ENCODE measurements at places on chromosomes 2 and 18.

DNA sequence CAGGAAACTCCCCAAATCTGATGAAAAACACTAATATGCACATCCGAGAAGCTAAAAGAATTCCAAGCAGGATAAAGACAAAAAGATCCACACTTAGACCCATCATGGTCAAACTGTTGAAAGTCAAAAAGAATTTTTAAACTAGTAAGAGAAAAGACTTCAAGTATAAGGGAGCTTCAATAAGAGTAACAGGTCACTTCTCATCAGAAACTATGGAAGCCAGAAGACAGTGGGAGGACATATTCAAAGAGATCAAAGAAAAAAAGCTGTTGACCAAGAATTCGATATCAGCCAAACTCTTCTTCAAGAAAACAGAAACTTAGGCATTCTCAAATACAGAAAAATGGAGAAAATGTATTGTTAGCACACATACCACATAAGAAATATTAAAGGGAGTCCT is 50.4 kb downstream of the ZC3H8 start:
- peak; percentile 9 for DNase-seq

GRCh38 chr2:239302083-239302807 is 98.6 kb downstream of the HDAC4 start:
- peak; percentile 23 for DNase-seq

GRCh38 chr2:118672571-118673158 is 174.8 kb downstream of the EN1 start:
- peak; percentile 56 for DNase-seq

DNA sequence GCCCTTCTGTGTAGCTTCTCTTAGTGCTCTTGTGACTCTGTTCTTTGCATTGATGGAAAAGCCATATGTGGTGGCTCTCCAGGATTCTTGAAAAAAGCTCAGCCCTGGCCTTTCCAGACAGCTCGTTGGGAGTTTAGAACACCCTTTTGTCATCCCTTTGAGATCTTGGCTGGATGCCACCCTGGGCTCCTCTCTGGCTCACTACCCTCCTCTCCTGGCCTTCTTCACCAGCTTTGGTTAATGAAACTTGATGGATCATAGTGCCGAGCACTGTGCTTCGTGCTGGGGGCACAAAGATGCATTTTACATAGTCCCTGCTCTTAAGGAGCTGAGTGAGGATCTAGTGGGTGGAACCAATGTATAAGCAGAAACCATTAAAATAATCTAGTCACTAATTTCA is 15.6 kb upstream of the FHOD3 start:
- DNase-seq = no peak

- peak; percentile 58 for DNase-seq
Observed at GRCh38 chr2:10497797-10498251, 49.7 kb upstream of the ODC1 start.

DNA sequence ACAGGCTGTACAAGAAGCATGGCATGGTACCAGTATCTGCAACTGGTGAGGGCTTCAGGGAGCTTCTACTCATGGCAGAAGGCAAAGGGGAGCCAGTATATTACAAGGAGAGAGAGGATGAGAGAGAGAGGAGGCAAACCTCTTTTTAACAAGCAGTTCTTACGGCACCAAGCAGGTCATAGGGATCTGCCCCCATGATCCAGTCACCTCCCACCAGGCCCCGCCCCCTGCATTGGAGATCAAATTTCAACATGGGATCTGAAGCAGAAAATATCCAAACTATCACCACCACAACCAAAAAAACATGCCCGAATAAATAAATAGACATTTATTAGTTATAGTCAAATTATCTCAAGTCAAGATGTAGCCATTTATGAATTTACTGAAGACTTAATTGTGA is 14.5 kb upstream of the SLC35F5 start:
- DNase-seq = no peak

GRCh38 chr2:238554468-238555315 is 128.0 kb downstream of the ASB1 start:
- no peak for DNase-seq

DNA sequence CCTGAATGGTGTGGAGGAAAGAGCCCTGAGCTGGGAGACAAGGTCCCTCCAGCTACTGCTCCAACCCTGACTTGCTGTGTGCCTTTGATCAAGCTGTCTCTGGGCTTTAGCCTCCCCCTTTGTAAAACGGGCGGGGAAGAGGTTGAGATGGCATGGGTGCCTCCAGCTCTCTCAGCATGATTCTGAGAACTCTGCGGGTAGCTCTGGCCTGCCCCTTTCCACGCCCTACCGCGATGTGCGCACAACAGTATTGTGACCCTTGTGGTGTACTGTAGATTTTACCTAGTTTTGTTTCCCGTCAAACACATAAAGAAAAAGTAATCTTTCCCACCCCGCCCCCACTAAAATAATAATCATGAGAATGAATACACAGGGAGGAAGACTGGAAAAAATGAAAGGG is 5.3 kb downstream of the CD8A start:
- no peak for DNase-seq

- DNase-seq = peak; percentile 69
Observed at GRCh38 chr2:25972049-25972823, 10.1 kb downstream of the KIF3C start.

DNA sequence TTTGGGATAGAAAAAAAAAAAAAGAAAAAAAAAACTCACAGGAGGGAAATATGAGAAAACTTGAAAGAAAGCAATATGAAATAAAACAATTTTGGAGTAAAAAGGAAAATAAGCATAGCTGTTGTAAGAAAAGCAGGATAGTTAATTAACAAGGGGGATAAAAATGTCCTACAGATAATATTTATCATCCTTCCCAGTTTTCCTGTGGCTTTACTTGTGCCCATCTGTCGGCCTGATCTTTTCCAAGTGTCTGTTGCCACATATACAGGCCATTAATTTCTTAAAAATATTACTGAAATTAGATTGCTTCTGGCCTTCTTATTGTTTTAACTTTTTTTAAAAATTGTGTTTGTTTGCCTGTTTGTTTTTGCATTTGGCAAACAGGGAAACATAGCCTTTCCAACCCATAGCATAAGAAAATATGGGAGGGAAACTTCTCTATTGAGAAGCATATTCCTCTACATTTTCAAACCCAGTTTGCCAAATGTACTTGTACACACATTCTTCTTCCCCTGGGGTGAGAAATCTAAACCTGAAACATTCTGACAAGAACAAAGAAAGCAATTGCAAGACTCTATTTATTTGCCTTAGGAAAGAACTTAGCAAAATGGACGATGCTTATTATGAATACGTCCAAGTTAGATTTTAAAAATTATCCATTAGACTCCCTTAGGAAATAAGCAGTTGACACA is 272.3 kb downstream of the CDH20 start:
- DNase-seq = peak; percentile 20
